ENCODE measurements at places on chromosomes 5 and 9.

GRCh38 chr9:135106551-135107270, 19.2 kb downstream of the OLFM1 start:
- DNase-seq, result no peak

DNA sequence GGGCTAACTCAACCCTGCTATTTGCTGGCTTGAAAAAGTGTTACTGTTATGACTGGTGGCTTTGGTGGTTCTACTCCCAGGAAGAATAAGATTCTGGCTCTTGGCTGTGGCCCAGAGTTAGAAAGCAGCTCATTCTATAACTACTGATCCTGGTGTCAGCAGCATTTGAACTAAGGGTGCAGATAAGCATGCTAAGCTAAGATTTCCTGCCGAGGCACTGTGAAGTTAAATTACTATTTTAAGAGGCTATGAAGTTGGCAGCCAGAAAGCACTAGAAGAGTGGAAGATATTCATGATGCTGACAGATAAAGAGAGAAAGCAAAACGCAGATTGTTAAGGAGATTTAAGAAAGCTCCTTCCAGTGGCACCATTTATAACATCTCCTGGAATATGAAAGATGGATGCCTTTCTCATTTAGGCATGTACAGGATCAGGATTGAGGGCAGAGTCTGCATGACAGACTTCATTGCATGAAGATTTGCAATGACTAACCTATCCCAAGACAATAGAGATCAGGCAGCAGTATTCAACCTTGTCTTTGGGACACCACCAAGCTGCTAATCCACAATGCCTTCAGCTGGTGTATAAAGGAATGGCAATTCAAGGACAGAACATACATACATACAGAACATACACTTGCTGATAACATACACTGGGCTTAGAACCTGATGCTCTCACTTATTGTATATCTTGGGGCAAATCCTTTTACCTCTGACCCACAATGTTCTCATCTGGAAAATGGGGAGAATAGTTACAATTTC, 11.7 kb downstream of the BRINP1 start:
- no peak for DNase-seq

DNA sequence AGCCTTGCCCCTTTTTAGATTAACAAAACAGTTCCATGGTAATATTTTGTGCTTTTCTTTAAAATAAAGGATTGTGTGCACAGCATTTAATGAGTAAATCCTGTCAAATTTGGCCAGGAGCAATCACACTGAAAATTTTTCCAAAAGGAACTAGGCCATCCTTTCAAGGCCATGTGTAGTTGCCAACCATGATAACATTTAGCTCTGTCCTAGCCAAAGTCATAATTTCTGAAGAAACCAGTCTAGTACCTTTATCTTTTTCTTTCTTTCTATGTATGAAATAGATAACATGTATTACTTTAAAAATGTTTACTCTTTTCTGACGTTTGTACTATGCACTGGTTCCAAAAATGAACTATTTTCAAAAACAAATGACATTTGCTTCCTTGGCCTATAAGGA, 143.7 kb downstream of the PBX3 start:
- no peak for DNase-seq

DNA sequence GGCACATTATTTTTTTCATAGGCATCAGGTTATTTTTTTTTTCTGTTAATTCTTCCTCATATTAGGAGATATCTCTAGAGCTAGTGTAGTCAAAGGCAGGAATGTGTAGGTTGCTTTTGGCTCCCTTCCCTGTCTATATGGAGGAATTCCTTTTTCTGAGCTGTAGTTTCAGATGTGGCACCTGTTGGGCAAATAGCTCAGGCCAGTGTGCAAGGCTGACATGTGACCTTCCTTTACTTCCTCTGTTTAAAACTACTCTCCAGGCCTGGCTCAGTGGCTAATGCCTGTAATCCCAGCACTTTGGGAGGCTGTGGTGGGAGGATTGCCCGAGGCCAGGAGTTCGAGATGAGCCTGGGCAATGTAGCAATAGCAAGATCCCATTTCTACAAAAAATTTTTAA, 40.5 kb upstream of the KIAA1958 start:
- no peak for DNase-seq

DNA sequence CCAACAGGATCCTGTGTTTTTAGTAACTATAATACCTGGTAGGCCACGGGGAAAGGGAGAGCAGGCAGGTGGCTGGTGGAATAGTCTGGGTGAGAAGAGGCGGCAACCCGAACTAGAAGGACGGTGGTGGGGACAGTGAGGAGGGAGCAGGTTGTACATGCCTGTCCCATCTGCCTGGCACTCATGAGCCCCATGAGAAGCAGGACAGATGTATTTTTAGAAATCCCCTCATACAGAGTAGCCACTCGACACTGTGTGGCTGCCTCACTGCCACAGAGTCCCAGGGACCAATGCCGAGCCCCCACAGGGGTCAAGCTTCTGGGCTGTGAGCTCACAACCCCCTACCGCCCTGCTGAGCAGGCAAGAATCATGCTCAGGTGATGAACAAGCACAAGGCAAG, 136.6 kb downstream of the SEC61B start:
- DNase-seq, result no peak

DNA sequence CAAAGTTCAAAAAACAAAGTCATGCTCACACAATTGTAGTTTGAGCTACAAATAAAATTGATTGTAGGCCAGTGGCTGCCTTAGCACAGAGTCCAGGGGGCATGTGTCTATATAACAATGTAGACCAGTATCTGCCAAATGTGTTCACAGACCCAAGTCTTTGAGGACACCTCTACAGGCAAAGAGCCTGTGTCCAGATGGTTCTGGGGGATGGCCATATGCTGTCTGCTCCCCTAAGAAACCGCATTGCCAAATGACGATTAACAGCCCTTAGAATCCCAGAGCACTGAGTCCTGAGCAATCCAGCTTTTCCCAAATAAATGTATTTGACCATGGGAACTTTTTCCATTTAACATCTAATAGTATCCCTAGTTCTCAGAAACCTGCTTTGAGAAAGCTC, 169.6 kb downstream of the ADCY2 start:
- DNase-seq, result no peak

- peak; percentile 45 for DNase-seq
Measured at GRCh38 chr5:81391-82021, 10.5 kb upstream of the PLEKHG4B start.

GRCh38 chr5:171609806-171610452, 175.7 kb upstream of the SMIM23 start:
- no peak for DNase-seq

DNA sequence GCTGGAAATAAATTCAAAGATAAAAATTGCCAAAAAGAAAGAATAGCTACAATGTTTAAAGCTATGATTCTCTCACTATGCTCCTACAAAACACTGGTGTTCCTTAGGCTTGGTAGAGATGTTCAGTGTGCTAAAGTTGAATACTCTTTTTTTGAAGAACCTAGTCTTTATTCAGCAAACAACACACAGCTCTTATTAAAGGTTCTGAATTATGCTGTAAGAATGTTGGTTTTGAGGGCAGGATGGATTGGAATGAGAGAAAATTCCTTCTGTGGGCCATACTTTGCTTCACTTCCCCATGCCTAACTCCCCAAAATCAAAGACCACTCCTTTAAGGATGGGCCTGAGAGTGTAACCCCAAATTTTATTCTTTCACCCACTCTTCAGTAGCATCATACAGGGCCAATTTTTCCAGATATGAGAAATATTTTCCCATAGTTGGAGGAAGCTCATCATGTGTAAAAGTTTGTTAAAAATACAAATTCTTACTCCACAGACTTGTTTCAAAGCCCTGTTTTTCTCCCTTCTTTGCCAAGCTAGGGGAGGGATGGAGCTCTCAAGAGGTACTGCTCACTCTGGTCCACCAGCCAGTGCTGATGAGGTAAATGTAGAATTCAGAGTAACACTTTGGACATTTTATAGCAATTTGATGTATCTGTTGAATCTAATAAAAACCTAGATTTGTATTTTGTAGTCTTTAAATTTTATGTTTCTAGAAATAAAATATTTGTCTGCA, 99.3 kb downstream of the GDNF start:
- no peak for DNase-seq

- peak; percentile 32 for DNase-seq
Measured at GRCh38 chr9:504921-505740, 290.5 kb downstream of the DOCK8 start.

GRCh38 chr5:110785356-110785755, 46.5 kb downstream of the SLC25A46 start:
- DNase-seq, result no peak

DNA sequence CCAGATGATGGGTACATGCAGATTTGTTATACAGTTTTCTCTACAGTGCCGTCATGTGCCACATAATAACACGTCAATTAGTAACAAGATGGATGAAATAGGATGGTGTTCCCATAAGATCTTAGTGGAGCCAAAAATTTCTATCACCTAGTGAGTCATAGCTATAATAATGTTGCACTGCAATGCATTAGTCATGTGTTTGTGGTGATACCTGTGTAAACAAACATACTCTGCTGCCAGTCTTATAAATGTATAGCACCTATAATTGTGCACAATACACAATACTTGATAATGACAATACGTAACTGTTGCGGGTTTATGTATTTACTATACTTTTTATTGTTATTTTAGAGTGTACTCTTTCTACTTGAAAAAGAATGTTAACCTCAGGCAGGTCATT, 865.4 kb downstream of the MAT2B start:
- DNase-seq, result no peak
